Left renal cortex interstitium (tissue), 4 donors: ENCODE measurements at places on chromosomes 2 and 18. TPM values are rescaled to one million over a fixed set of nuclear protein-coding genes. Genes with fewer than 3 reads are reported as not detected.

Gene SLC1A4
- 6.8 TPM for polyA plus RNA-seq

Gene ECEL1
- 22.9 TPM for polyA plus RNA-seq

Gene LANCL1
- polyA plus RNA-seq = 84.4 TPM

Gene TMEM163
- 2.4 TPM for polyA plus RNA-seq

Gene MERTK
- 23.5 TPM for polyA plus RNA-seq

Gene SERPINB4
- polyA plus RNA-seq = 0.08 TPM

Gene FAP
- polyA plus RNA-seq = 11.9 TPM

Gene CTAGE1
- 0.05 TPM for polyA plus RNA-seq
